ENCODE measurements at places on chromosomes 16 and 17. TPM values are rescaled to one million over a fixed set of nuclear protein-coding genes. Genes with fewer than 3 reads are reported as not detected.
A peak's percentile ranks its signal among the peaks of the same experiment; 100 is the strongest.

CPNE7 gene
- total RNA-seq = 20.9 TPM

OR2C1 gene
- 1.3 TPM for total RNA-seq

TPPP3 gene
- 34.2 TPM for total RNA-seq

SOCS1 gene
- 1.6 TPM for total RNA-seq

CDRT15 gene
- total RNA-seq = not detected

FBXL16 gene
- 12.4 TPM for total RNA-seq

HSD17B1 gene
- total RNA-seq = 0.69 TPM

HEATR9 gene
- not detected for total RNA-seq

GRB2 gene
- 86.6 TPM for total RNA-seq

DNA sequence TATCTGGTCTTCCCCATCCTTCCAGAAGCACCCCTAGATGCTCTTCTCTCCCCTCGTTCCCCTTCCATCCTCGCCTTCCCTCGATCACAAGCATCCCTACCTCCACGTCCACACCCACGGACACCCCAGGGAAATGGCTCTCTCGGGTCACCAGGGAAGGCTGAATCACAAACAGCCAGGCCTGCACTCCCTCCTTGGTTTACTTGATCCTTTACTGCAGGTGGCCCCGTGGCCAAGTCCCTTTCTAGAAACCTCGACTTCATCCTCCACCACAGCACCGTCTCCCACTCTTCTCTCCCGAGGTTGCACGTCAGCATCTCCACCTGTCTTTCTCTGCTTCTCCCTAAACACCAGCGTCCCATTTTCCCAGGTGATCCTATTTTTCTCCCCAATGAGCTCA, 6.5 kb upstream of the RBFOX3 start:
- no peak for DNase-seq

DNA sequence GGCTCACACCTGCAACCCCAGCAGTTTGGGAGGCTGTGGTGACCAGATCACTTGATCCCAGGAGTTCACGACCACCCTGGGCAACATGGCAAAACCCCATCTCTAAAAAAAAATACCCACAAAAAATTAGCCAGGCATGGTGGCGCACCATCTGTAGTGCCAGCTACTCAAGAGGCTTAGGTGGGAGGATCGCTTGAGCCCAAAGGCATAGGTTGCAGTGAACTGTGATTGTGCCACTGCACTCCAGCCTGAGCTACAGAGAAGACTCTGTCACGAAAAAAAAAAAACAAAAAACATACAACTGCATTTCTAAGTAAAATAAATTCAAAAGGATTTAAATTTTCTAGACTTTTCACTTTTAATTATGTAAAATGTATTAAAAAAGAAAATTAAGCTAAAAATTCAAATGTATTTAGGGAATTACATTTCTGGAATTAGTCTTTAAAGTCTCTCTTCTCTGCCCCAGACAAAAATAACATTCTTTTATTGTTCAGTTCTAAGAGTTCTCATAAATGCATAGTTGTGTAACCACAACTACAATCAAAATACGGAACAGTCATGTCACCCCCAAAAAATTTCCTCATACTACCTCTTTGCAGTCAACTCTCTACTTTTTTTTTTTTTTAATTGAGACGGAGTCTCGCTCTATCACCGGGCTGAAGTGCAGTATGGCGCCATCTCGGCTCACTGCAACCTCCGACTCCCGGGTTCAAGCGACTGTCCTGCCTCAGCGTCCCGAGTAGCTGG, 14.1 kb downstream of the FAM222B start:
- DNase-seq = no peak

DNA sequence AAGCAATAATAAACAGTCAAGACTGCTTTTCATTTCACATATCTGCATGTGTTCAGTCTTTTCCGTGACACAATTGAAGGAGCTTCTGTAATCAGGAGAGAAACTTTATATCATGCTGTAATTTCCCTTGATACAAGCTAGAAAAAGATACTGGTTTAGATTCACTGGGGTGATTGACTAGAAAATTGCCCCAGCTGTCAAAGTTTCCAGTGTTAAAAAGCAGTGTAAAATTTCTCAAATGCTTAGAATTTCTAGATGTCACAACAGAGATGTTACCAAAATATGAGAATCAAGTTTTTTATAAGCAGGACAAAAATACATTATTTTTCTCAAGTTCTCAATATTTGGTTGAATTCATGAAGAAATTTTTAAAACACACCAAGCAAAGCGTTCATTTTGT, 292.4 kb upstream of the HSBP1 start:
- DNase-seq = no peak

- DNase-seq = peak; percentile 78
Measured at GRCh38 chr16:23484510-23485256, 25.6 kb downstream of the GGA2 start.

GRCh38 chr17:70668276-70668937, 499.1 kb downstream of the KCNJ2 start:
- no peak for DNase-seq

DNA sequence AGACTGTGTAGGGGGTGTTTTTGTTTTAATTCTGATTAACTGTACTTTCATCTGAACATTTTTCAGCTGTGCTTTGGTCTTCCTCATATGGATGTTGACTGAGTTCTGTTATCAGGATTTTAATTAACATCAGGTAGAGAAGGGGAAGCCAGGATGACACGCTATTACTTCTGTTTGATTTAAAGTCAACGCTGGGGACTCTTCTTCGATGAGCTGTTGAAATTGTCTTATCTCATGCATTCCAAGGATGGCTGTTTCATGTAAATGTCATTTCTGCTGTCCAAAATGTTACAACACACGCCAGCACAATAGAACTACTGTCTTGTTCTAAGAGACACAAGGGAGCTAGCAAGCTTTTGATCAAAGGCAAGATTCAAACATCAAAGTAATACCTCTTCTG, 263.3 kb upstream of the CDH5 start:
- no peak for DNase-seq

DNA sequence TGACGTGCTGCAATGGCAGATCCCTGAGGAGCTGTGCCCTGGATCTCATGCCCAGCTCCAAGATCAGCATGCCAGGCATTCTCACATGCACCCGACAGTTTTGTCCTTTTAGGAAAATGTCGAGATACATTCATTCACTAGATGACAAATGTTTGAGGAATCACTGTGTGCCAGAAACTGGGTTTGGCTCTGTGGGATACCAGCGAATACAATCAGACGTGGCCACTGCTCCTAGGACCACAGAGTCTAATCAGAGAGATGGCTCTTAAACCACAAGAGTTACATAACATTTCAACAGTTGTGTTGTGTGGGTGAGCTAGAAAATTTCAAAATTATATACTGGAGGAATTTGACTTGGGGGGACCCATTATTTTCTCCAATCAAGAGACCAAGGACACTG, 579.7 kb downstream of the CDH13 start:
- DNase-seq = no peak

DNA sequence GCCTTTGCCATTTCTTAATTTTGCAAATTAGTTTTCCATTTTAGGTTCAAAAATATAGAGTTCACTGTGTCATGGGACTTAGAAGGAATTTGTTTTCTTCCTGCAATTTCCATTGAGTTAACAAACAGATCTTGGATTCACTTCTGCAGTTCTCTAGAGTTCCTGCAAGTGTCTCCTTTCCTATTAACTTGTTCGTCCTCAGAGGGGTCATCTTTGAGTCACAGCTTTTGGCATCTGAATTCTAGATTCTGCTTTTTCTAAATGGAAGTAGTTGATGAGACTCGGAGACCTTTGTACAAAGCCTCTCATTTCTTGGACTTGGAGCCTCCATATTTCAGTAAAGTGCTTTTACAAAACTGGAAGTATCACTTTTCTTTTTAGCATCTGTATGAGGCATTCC, 323.3 kb downstream of the BCAS3 start:
- DNase-seq = peak; percentile 13

DNA sequence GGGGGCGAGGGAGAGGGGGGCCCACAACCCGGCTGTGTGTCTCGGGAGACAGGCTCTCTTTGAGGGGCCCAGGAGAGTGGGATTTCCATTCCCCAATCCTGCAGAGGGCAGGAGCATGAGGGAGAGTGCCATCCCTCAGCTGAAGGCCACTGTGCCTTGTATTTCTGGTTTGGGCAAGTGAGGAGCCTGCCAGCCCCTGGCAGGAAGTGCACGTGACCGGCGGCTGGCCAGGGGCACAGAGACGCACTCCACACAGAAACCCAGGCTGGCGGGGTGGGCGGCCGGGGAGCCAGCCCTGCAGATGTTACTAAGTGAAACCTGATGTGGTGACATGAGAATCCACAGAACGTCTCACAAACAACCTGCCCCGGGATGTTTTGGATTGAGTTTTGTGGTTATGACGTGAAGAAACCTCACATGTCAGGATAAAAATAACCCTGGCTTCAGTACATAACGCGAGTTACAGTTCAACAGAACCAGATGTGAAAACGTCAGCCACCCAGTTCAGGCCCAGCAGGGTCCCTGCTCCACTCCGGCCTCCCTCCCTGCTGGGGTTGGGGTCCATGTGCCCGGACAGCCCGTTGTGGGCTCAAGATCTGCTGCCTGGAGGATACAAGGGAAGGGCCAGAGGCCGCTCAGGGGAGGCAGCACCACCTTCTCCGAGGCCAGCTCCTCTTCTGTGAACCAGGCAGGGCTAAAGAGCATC, 51.7 kb upstream of the MTSS2 start:
- no peak for DNase-seq

GRCh38 chr16:23072084-23072599, 77.1 kb downstream of the USP31 start:
- DNase-seq = no peak

DNA sequence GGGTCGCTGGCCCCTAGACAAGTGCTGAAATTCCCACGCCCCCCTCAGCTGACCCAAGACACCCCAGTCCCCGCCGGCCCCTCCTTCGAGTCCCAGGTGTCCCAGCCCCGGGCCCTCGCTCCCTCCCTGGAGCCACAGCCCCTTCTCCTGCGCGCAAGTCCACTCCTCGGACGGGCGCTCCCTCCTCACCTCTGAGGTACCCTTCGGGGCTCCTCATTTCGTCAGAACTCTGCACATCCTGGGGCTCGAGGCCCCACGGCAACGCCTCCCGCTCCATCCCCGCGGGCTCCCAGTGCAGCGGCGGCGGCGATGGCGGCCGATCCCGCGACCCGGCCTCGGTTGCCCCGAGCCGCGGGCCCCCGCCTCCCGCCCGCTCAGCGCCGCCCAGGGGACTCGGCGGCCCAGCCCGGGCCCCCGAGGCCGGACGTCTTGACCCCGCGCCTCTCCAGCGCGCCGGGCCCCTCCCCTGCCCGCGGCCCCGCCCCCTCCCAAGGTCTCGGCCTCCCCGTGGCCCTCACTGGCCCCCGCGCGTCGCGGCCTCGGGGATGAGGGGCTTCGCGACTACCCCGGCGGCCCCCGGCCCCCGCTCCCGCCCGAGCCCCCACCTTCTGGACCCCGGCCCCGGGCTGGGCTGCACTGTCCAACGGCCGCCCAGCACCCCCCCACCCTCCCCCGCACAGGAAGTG, at the start of gene ZNF768:
Gene ZNF768, minus strand, starts transcription at position 430 of the 686 bp plus-strand sequence. Its CDS starts 153 bp downstream, at position 277.
- DNase-seq = no peak

DNA sequence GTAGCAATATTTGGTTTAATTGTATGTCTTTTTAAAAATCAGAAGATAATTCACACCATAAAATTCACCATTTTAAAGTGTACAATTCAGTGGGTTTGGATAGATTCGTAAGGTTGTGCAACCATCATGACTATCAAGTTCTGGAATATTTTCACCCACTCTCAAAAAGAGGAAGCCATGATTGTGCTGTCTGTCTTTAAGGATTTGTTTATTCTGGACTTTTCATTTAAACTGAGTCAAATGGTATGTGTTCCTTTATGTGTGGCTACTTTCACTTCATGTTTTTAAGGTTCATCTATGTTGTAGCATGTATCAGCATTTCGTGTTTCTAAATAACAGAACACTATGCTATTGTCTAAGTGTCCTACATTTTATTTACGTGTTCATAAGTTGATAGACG, 68.1 kb upstream of the CPHXL start:
- DNase-seq = no peak

- no peak for DNase-seq
Measured at GRCh38 chr16:52546291-52547003, 496 bp downstream of the TOX3 start.

DNA sequence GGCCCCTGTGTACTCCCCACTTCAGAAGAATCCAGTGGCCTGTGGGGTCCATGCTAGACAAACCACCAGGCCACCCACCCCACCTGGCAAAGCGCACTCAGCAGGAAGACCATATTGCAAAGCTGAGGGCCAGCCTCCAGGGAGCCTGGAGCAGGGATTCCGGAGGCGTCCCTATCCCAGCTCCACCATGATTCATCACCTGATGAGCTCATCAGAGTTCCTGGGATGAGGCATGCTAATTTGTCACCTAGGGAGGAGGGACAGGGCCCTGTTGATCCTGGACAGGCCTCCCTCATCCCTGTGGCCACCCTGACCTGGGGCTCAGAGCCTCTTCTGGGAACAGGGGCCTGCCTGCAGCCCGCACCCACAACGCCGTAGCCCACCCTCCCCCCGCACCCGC, 131.6 kb upstream of the PLCG2 start:
- DNase-seq = no peak

GRCh38 chr17:17131839-17132238, 74.3 kb downstream of the PLD6 start:
- no peak for DNase-seq

- no peak for DNase-seq
Measured at GRCh38 chr17:73690676-73691075, 46.4 kb upstream of the SDK2 start.

All from spinal cord (tissue), 10 donors.